Caco-2 (cell line): ENCODE measurements at places on chromosomes 2 and 18.

- no peak for DNase-seq
- peak overlapping the region; percentile 49 for H3K27ac ChIP-seq
- no peaks in the 10 kb centered on the region for H3K27me3 ChIP-seq
- H3K36me3 ChIP-seq = no peaks in the 10 kb centered on the region
- H3K4me1 ChIP-seq = peaks cover 35% of the 10 kb centered on the region
Observed at GRCh38 chr2:24359129-24360049, 947 bp downstream of the ITSN2 start.

- H3K27ac ChIP-seq = no peak overlapping the region
- no peaks in the 10 kb centered on the region for H3K36me3 ChIP-seq
- H3K4me3 ChIP-seq = no peak overlapping the region
Observed at GRCh38 chr2:76639171-76639680, 883.0 kb downstream of the LRRTM4 start.

DNA sequence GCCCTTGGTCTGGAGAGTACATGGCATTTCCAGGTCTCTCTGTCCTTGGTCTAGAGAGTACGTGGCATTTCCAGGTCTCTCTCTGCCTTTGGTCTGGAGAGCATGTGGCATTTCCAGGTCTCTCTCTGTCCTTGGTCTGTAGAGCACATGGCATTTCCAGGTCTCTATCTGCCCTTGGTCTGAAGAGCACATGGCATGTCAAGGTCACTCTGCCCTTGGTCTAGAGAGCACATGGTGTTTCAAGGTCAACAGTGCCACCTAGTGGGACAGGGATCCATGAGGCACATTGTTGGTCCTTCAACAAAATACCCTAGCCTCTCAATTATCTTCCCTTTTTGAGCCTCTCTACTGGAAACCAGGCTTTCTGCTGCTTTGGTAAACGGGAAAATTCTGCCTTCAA, 250.2 kb downstream of the OTX1 start:
- H3K4me1 ChIP-seq = no peaks in the 10 kb centered on the region
- no peak overlapping the region for H3K27ac ChIP-seq
- H3K4me3 ChIP-seq = no peak overlapping the region
- H3K27me3 ChIP-seq = no peaks in the 10 kb centered on the region
- DNase-seq = peak; percentile 18
- no peaks in the 10 kb centered on the region for H3K36me3 ChIP-seq

DNA sequence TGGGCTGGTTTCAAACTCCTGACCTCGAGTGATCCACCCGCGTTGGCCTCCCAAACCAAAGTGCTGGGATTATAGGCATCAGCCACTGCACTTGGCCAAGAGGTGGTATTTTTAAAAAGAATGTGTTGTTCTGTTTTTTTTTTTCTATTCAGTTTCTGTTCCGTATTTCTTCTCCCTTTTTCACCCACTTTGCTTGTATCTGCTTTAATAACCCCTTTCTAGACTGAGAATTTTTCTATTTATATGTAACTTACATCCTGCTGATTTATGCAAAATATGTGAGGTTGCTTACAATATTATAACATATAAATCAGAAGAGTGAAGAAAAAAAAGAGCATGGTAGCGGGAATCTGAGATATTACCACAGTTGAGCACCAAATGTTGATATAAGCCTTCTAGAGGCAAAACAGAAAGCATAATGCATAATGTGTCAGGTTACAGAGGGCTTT, 17.2 kb upstream of the LYPD6B start:
- H3K36me3 ChIP-seq = no peaks in the 10 kb centered on the region
- H3K27ac ChIP-seq = peak overlapping the region; percentile 92
- no peak overlapping the region for H3K4me3 ChIP-seq
- DNase-seq = no peak
- H3K4me1 ChIP-seq = peaks cover 41% of the 10 kb centered on the region

DNA sequence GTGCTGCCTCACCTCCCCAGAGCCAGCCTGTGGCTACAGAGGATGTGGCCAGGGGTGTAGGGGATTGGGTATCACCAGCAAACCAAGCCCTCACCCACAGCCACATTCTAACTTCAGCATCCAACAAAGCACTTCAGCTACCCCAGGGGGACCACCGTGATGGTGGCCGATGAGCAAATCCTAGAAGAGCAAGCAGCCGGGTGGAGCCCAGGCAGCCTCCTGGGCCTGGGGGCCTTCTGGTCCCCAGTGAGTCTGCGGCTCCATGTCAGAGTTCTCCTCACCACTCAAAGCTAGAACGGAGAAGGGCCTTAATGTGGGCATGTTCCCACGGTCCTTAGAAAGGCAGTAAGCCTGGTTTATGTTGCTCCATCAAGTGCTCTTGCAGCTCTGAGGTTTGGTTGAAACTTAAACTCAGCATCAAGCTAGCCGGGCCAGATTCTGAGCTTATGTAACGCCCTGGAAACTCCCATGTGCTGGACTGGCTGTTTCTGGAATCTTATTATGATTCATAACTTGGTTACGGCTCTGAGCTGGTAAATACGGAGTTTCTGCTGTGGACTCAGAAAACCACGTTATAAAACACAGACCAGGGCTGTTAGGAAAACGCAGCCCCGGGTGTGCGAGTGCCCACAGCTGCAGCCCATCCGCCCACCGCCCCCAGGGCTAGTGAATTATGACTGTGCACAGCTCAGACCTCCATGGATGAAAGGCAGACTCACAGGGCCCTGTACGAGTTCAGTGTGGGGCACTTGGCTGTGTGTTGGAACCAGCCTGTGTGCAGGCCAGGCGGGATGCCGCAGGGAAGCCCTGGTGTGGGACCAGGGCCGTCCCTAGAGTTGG, 99.8 kb downstream of the SEPTIN10 start:
- no peak overlapping the region for H3K4me3 ChIP-seq
- DNase-seq = no peak
- H3K4me1 ChIP-seq = peaks cover 3% of the 10 kb centered on the region; the same call in 1 of the 2 replicates
- no peak overlapping the region for H3K27ac ChIP-seq
- H3K27me3 ChIP-seq = no peaks in the 10 kb centered on the region
- no peaks in the 10 kb centered on the region for H3K36me3 ChIP-seq

DNA sequence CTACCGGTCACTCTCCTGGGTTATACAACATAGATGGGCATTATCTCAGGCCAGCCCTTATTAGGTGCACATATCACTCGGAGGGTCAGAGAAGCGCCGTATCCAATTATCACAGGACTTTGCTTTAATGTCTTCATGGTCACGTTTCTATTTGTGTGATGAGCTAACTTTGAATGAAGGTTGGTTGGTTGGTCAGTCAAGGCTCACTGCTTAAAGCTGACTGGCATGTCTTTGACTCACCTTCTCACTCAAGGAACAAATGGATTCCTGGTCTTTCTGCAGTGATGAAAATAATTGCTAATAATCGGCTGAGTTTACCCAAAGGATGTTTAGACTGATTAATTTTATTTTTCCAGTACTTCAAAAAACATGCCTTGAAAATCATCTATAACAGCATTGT, 39.7 kb downstream of the COLEC12 start:
- no peak overlapping the region for H3K4me3 ChIP-seq
- DNase-seq = no peak
- no peaks in the 10 kb centered on the region for H3K36me3 ChIP-seq
- no peaks in the 10 kb centered on the region for H3K27me3 ChIP-seq
- H3K4me1 ChIP-seq = no peaks in the 10 kb centered on the region

- no peaks in the 10 kb centered on the region for H3K36me3 ChIP-seq
- no peaks in the 10 kb centered on the region for H3K27me3 ChIP-seq
- no peak for DNase-seq
- no peak overlapping the region for H3K4me3 ChIP-seq
Observed at GRCh38 chr2:107992069-107992468, 5.7 kb downstream of the SLC5A7 start.

- no peaks in the 10 kb centered on the region for H3K36me3 ChIP-seq
- H3K27me3 ChIP-seq = no peaks in the 10 kb centered on the region
- H3K4me1 ChIP-seq = peaks cover 24% of the 10 kb centered on the region
- peak overlapping the region; percentile 60 for H3K27ac ChIP-seq
Observed at GRCh38 chr2:10300997-10301940, 1.4 kb upstream of the HPCAL1 start.

GRCh38 chr2:149029307-149029965, 9.1 kb upstream of the LYPD6B start:
- no peaks in the 10 kb centered on the region for H3K36me3 ChIP-seq
- H3K4me1 ChIP-seq = peaks cover 43% of the 10 kb centered on the region
- H3K27ac ChIP-seq = no peak overlapping the region
- H3K27me3 ChIP-seq = no peaks in the 10 kb centered on the region
- H3K4me3 ChIP-seq = no peak overlapping the region

GRCh38 chr2:144625626-144626025, 105.7 kb upstream of the ZEB2 start:
- no peak for DNase-seq
- no peak overlapping the region for H3K4me3 ChIP-seq
- H3K27ac ChIP-seq = no peak overlapping the region

GRCh38 chr2:73343992-73344391, 41.6 kb upstream of the ALMS1 start:
- no peak for DNase-seq
- no peaks in the 10 kb centered on the region for H3K4me1 ChIP-seq
- H3K27me3 ChIP-seq = no peaks in the 10 kb centered on the region
- H3K36me3 ChIP-seq = no peaks in the 10 kb centered on the region

GRCh38 chr2:9347411-9347881, 75.9 kb downstream of the ITGB1BP1 start:
- DNase-seq = no peak
- no peak overlapping the region for H3K4me3 ChIP-seq
- peaks cover 5% of the 10 kb centered on the region; the same call in 1 of the 2 replicates for H3K4me1 ChIP-seq
- H3K27me3 ChIP-seq = no peaks in the 10 kb centered on the region

GRCh38 chr2:193523662-193524061, 1328.9 kb upstream of the TMEFF2 start:
- no peaks in the 10 kb centered on the region for H3K36me3 ChIP-seq
- H3K27ac ChIP-seq = no peak overlapping the region
- 0 out of 2 replicates have a peak, but pooled peaks cover 9% of the 10 kb centered on the region for H3K4me1 ChIP-seq
- no peak for DNase-seq

GRCh38 chr2:103174711-103175110, 412.9 kb downstream of the TMEM182 start:
- no peaks in the 10 kb centered on the region for H3K36me3 ChIP-seq
- H3K4me3 ChIP-seq = no peak overlapping the region
- DNase-seq = no peak
- H3K4me1 ChIP-seq = no peaks in the 10 kb centered on the region

DNA sequence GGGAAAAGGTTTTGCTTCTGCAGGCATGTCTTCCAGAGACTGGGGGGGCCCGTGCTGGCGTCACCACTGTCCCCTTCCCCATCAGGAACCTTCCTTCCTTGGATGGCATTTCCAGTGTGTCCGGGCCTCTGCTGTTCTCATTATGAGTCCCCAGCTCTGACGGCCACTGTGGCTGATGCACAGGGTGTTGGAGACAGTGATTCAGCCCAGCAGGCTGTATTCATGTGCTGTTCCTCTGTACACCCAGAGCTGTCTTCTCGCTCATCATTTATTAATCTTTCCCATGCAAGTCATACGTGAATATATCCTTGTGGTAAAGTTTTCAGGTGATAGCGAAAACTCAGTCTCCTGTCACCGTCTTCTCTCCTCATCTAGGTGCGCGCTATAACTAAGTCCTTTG, 57.7 kb downstream of the ASAP2 start:
- no peak for DNase-seq
- no peaks in the 10 kb centered on the region for H3K36me3 ChIP-seq

DNA sequence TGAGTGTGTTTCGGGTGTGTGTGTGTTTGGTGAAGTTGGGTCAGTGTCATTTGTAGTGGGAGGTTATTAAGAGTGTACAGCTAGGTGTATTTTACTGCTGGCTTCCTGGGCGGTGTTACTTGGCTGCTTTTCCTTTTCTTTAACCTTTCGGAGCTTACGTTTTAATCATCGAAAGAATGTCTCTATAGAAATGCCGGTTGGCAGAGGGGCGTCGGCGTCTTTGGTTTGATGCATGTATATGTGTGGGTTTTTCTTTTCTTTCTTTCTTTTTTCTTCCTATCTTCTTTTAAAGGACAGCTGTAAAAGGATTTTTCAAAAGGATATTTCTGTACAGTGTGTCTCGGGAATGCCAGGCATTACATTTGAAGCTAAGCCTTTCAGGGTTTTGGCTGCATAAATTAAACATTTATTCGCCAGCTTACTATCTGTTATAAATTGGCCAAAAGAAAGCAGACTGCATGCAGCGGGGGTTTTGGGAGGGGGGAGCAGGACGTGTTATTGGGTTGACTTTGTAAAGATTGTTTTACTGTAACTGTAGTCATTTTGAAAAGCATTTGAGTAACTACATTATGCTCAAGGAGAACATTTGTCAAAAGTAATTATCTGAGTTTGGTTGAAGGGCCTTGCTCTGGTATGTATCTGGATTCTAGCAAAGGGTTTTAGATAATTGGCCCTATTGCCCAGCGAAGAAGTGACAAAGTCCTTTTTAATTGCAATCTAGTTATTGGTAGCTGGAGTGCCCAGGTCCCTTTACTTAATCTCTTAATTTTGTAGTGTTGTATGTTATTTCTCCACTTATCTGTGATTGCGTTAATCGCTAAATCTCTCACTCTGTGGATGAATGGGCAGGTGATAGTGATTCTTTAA, 1.6 kb downstream of the ASXL3 start:
- H3K36me3 ChIP-seq = no peaks in the 10 kb centered on the region
- no peaks in the 10 kb centered on the region for H3K4me1 ChIP-seq
- no peaks in the 10 kb centered on the region for H3K27me3 ChIP-seq
- no peak for DNase-seq

DNA sequence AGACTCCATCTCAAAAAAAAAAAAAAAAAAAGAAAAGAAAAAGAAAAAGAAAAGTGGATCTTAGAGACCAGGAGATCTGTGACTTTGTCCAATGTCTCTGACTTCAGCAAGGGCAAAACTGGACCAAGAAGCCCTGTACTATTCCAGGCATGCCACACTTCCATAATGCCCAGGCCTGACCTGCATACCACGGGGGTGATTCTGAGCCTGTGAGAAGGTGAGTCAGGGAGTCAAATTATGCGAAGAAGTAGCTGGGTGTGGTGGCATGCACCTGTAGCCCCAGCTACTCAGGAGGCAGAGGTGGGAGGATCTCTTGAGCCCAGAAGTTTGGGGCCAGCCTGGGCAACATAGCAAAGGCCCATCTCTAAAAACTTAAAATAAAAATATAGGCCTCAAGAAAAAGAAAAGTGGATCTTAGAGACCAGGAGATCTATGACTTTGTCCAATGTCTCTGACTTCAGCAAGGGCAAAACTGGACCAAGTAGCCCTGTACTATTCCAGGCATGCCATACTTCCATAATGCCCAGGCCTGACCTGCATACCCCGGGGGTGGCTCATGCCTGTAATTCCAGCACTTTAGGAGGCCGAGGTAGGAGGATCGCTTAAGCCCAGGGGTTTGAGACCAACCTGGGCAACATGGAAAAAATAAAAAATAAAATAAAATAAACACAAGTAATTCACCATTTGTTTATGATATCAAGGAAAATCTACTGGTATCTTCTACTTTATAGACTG, 12.2 kb upstream of the PUM2 start:
- DNase-seq = no peak
- H3K27me3 ChIP-seq = no peaks in the 10 kb centered on the region
- H3K4me1 ChIP-seq = peaks cover 8% of the 10 kb centered on the region
- H3K27ac ChIP-seq = no peak overlapping the region
- H3K4me3 ChIP-seq = no peak overlapping the region

GRCh38 chr18:72866901-72867745, 664 bp downstream of the NETO1 start:
- no peaks in the 10 kb centered on the region for H3K36me3 ChIP-seq
- no peak for DNase-seq
- no peaks in the 10 kb centered on the region for H3K4me1 ChIP-seq

- no peaks in the 10 kb centered on the region for H3K27me3 ChIP-seq
- no peak overlapping the region for H3K27ac ChIP-seq
- H3K36me3 ChIP-seq = no peaks in the 10 kb centered on the region
- peaks cover 5% of the 10 kb centered on the region; the same call in 1 of the 2 replicates for H3K4me1 ChIP-seq
- no peak overlapping the region for H3K4me3 ChIP-seq
Observed at GRCh38 chr2:190105554-190105953, 43.0 kb upstream of the MSTN start.
